ENCODE measurements at places on chromosomes 7 and 10.

DNA sequence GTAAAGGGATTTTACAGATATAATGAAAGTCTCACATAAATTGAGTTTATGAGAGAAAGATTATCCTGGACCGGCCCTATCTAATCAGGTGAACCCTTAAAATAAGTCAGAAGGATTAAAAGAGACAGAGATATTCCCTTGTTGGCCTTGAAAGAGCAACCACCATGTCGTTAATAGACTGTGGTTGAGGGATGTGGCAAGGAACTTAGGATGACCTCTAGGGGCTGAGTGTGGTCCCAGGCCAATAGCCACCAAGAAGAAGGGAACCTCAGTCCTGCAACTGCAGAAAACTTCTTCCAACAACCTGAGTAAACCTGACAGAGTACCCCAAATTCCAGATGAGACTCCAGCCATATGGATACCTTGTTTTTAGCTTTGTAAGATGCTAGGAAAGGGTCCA lies 121.5 kb downstream of the POLR1F start:
- DNase-seq = no peak

GRCh38 chr7:151076863-151077704 lies 3.5 kb downstream of the FASTK start:
- no peak for DNase-seq

- no peak for DNase-seq
Observed at GRCh38 chr10:127715249-127715648, 21.7 kb upstream of the FOXI2 start.

DNA sequence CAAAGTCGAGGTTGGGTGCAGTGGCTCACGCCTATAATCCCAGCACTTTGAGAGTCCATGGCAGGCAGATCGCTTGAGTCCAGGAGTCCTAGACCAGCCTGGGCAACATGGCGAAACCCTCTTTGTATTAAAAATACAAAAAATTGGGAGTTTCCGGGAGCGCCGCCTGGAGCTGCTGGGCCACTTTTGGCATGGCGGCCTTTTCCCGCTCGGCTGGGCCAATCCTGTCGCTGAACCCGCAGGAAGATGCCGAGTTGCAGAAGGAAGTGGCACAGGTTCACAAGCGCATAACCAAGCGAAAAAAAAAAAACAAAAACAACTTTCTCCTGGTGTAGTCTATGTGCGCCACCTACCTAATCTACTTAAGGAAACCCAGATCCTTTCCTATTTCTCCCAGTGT lies 30.9 kb upstream of the MTPAP start:
- DNase-seq = no peak

DNA sequence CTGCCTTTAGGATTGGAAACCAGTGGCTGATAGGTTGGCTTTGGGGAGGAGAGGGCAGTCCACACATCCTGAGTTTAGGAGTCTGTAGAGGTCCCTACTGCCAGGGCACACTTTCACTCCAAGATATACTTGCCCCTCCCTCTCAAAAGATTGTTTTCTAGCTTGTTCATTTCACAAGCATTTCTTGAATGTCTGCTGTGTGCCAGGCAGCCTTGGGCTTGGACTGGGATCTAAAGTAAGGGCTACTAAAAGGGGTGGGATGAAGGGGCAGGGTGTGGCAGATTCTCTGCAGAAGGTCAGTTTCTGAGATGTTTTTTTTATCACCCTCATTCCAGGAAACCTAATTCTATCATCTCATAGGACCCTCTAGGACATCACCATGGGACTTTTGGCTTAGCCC lies 272.4 kb downstream of the SKAP2 start:
- no peak for DNase-seq

GRCh38 chr10:110664483-110665420 lies 20.6 kb downstream of the RBM20 start:
- DNase-seq = no peak
